Left cardiac atrium (tissue), 4 donors: ENCODE measurements at places on chromosomes 12 and 14. TPM values are rescaled to one million over a fixed set of nuclear protein-coding genes. Genes with fewer than 3 reads are reported as not detected.

The KLHL33 gene
- total RNA-seq = 0.77 TPM

GRCh38 chr14:36217732-36218131 is 41.2 kb upstream of the PTCSC3 start:
- DNase-seq = no peak

- no peak for DNase-seq
Observed at GRCh38 chr14:50067723-50068495, 48.5 kb downstream of the VCPKMT start.

GRCh38 chr12:52149651-52150241 is 42.1 kb downstream of the KRT80 start:
- no peak for DNase-seq

The PPP4R4 gene
- total RNA-seq = 0.29 TPM

- DNase-seq = no peak
Observed at GRCh38 chr12:46959502-46959901, 119.9 kb upstream of the PCED1B start.

DNA sequence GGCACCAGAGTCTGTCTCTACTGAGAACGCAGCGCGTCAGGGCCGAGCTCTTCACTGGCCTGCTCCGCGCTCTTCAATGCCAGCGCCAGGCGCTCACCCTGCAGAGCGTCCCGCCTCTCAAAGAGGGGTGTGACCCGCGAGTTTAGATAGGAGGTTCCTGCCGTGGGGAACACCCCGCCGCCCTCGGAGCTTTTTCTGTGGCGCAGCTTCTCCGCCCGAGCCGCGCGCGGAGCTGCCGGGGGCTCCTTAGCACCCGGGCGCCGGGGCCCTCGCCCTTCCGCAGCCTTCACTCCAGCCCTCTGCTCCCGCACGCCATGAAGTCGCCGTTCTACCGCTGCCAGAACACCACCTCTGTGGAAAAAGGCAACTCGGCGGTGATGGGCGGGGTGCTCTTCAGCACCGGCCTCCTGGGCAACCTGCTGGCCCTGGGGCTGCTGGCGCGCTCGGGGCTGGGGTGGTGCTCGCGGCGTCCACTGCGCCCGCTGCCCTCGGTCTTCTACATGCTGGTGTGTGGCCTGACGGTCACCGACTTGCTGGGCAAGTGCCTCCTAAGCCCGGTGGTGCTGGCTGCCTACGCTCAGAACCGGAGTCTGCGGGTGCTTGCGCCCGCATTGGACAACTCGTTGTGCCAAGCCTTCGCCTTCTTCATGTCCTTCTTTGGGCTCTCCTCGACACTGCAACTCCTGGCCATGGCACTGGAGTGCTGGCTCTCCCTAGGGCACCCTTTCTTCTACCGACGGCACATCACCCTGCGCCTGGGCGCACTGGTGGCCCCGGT is at the start of gene PTGDR:
Gene PTGDR (plus strand): TSS at position 198 of the 778 bp plus-strand sequence. CDS start 117 bp downstream, at position 315.
- DNase-seq = peak; percentile 54

GRCh38 chr12:121139286-121139685 is 6.6 kb downstream of the P2RX7 start:
- DNase-seq = no peak

DNA sequence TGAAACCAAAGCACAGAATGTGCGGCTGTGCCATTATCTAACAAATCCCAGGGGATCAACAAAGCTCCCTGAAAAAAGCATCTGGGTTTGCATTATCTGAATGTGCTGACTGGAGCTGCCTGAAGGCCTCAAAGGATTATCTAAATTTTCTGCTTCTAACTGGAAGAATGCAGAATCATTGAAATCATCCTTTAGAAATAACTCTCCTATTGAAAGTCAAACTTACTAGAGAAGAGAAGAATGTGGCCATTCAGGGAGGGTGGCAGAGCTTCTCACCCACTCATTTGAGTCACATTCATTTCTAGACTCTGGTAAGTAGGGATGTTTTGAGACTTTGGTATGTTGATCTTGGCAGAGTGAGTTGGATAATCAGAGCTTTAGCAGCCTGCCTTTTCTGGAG is 220.6 kb upstream of the RGS6 start:
- no peak for DNase-seq

- DNase-seq = no peak
Observed at GRCh38 chr12:94170690-94171594, 22.6 kb downstream of the PLXNC1 start.

- DNase-seq = peak; percentile 39
Observed at GRCh38 chr12:49388682-49389386, 21.6 kb downstream of the SPATS2 start.

DNA sequence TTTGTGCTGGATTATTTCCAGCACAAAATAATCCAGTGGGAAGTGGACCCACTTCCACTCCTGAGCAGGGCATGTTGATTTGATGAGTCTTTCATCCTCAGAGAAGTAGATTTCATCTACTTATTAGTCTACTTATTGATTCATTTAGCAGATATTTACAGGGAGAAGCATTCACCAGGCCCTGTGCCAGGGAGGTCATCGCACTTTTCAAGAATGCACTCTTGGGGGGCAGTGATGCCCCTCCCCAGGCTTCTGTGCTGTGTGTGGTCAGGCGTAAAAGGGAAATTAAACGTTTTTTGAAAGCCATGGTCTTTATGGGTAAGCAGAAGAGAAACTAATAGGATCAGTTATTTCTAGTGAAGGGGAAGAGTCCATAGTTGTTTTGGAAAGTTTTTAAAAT is 610.7 kb upstream of the TMEM132C start:
- DNase-seq = no peak

The TMEM117 gene
- total RNA-seq = 7.3 TPM

The MAP1LC3B2 gene
- 1.3 TPM for total RNA-seq

The AP5M1 gene
- 51.2 TPM for total RNA-seq

- DNase-seq = no peak
Observed at GRCh38 chr14:33375196-33375595, 436.5 kb downstream of the NPAS3 start.

DNA sequence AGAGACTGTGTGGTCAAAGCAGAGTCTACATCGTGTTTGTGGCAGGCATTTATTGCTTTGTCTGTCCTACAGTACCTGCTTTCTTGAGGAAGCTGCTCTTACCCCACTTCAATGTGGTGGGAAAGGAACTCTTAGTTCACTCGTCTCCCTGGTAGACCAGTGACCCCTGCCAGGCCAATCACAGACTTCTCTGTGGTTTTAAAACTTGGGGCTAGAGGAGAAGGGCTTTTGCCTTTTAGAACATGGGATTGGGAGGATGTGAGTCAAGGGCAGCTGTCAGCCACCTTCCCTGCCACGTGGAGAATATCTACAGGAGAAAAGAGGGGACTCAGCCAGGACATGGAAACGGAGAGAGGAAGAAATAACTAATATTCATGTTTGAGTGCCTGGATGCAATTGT is 36.8 kb upstream of the TMED10 start:
- no peak for DNase-seq
